ENCODE measurements at places on chromosomes 5 and 9. TPM values are rescaled to one million over a fixed set of nuclear protein-coding genes. Genes with fewer than 3 reads are reported as not detected.

DNA sequence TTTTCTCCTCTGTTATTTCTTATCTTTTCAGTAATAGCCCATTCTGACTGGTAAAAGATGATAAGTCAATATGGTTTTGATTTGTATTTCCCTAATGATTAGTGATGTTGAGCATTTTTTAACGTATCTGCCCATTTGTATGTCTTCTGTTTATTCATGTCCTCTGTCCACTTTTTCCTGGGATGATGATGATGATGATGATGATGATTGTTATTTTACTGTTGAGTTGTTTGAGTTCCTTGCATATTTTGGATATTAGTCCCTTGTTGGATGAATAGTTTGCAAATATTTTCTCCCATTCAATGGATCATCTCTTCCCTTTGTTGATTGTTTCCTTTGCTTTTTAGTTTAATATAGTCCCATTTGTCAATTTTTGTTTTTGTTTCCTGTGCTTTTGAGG lies 27.0 kb downstream of the UTP15 start:
- DNase-seq, result no peak
- no peaks in the 10 kb centered on the region for H3K27me3 ChIP-seq
- no peak overlapping the region for H3K27ac ChIP-seq

GRCh38 chr5:155540000-155540595 lies 526.5 kb downstream of the KIF4B start:
- no peak overlapping the region for H3K27ac ChIP-seq
- H3K36me3 ChIP-seq, result no peaks in the 10 kb centered on the region
- no peak for DNase-seq
- no peaks in the 10 kb centered on the region for H3K27me3 ChIP-seq

DNA sequence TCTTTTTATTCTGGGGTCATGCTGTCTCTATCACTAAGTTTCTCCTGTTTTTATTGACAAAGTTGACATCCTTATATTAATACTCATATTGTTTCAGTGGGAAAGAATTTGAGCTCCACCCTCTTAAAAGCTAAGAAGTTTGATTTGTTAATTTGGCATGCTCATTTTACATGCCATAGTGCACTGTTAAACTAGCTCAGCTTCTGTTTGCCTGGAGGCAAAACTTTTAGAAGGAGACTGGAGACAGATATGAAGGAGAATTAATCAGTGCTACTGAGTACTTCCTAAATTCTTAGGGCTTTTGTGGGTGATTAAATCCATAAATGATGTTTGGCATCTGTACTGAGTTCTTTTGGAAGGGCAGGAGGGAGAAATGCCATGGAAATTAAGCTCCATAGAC lies 138.9 kb downstream of the NTRK2 start:
- H3K36me3 ChIP-seq, result no peaks in the 10 kb centered on the region
- H3K4me3 ChIP-seq, result no peak overlapping the region
- no peaks in the 10 kb centered on the region for H3K4me1 ChIP-seq
- H3K27ac ChIP-seq, result no peak overlapping the region
- DNase-seq, result no peak

GRCh38 chr5:101643794-101644193 lies 652.3 kb downstream of the SLCO4C1 start:
- no peak overlapping the region for H3K27ac ChIP-seq
- DNase-seq, result no peak
- H3K36me3 ChIP-seq, result no peaks in the 10 kb centered on the region
- no peaks in the 10 kb centered on the region for H3K4me1 ChIP-seq
- no peaks in the 10 kb centered on the region for H3K27me3 ChIP-seq

DNA sequence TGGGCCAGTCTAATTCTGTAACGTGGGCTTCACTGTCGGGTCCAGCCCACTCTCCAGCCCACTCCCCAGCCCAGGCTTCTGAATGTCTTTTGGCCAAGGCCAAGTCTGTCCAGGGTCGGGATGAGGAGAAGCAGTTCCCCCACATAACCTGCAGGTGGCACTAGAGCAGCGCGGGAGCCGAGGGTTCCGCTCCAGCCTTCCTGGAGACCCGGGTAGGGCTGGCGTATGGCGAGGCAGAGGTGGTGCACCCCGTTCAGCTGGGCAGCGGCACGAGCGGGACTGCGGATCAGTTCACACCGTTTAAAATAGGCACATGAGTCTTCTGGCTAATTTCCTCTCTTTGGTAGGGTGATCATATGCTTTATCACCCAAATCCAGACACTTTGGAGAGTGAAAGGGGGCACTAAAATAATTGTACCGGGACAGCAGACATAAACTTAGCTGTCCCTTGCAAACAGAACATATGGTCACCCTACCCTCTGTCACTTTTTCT lies 185.9 kb downstream of the MSX2 start:
- H3K4me3 ChIP-seq, result no peak overlapping the region
- peaks cover 3% of the 10 kb centered on the region for H3K4me1 ChIP-seq
- H3K27me3 ChIP-seq, result peaks cover 3% of the 10 kb centered on the region

DNA sequence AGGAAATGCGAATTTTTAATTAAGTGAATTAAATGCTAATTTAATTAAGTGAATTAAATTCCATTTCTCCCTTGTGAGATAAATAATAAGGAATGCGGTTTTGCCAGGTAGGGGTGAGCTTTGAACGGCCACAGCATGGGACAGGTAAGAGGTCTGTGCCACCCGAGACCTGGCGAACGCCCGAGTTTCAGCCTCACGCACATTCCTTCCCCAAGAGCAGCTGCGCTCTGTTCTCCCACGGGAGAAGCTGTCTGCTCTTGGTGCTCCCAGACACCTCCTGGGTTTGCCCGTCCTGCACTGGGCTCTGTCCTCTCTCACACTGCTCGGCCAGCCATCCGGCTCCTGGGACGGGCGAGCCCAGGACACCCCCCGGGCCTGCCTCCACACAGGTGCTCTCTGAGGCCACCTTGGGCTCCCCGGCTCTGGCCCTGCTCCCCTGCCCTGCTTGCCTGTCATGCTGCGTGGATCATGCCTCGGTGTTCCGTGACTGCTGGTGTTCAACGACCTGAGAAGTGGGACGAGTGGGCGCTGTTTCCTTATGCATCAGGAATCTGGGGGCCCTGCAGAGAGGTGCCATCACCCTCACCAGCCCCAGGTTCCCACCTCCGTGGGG lies 13.7 kb upstream of the CAMSAP1 start:
- no peaks in the 10 kb centered on the region for H3K36me3 ChIP-seq
- DNase-seq, result no peak
- no peaks in the 10 kb centered on the region for H3K27me3 ChIP-seq
- no peak overlapping the region for H3K27ac ChIP-seq
- no peak overlapping the region for H3K4me3 ChIP-seq

Gene CLK4
- 81.8 TPM for total RNA-seq

Gene FOXD4L4
- total RNA-seq, result not detected

DNA sequence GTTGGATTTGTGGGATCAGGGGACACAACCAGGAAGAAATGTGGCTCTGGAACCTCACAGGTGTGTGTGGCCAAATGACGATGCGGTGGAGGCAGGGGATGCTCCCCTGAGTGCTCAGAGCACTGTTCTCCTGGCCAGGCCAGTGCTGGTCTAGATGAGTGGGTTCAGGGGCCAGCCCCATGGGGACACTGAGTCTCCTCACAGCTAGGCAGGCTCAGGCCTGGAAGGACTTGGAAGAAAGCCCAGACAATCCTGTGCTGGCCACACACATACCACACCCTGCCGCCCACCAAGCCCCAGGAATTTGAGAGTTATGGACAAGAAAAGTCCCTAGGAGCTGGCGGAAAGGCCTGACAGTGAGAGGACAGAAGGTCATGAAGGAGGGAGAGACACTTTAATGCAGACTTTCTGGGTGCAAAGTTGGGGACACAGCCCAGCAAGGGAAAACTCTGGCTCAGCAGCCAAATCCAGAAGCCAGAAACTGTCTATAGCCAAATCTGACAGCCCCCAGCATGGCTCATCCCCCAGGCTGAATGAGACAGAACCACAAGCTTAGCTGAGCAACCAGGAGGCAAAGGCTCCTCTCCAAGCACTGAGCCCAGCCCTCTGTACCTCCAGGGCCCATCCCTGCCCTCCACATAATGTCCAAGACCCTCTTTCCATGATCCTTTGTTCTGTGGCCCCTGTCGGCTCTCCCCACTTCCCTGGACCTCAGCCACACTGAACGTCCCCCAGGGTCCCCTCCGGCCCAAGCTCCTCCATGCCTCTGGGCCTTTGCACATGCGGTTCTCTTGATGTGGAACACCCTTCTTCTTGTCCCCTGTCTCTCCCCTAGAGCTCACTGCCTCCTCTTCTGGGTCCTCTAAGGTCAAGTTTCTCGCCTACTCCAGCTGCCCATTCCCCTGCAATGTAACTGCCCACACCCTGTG lies 22.4 kb downstream of the LHX6 start:
- no peak overlapping the region for H3K27ac ChIP-seq
- no peaks in the 10 kb centered on the region for H3K4me1 ChIP-seq
- no peak for DNase-seq
